Retina (tissue), 1 donor: ENCODE measurements at places on chromosomes 5 and 9.

GRCh38 chr9:107274096-107274495 is 9.0 kb upstream of the RAD23B start:
- DNase-seq, result no peak

DNA sequence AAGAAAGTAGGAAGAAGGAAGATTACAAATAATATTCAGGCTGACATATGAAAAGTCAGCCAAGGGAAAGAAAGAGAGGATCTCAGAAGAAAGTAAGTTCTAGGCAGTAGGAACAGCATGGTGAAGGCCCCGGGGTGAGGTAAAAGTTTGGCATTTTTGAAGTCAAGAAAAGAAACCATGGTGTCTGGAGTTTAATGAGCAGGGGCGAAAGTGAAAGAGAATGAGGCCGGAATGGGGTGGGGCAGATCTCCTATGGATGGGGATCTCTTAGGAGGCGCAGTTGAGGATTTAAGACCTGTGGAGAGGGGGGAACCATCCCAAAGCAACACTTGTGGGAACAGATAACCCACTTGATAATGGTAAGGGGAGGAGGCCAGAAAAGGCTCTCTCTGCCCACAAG is 42.3 kb upstream of the SMAD5 start:
- no peak for DNase-seq

- no peak for DNase-seq
Measured at GRCh38 chr9:108663422-108663821, 192.4 kb downstream of the ACTL7B start.

- DNase-seq, result no peak
Measured at GRCh38 chr5:62354028-62354874, 48.2 kb downstream of the KIF2A start.

GRCh38 chr9:73223594-73223993 is 71.9 kb downstream of the ANXA1 start:
- no peak for DNase-seq
